Hindlimb muscle (tissue), 1 donor: ENCODE measurements at places on chromosomes 3 and 15. TPM values are rescaled to one million over a fixed set of nuclear protein-coding genes. Genes with fewer than 3 reads are reported as not detected.

DNA sequence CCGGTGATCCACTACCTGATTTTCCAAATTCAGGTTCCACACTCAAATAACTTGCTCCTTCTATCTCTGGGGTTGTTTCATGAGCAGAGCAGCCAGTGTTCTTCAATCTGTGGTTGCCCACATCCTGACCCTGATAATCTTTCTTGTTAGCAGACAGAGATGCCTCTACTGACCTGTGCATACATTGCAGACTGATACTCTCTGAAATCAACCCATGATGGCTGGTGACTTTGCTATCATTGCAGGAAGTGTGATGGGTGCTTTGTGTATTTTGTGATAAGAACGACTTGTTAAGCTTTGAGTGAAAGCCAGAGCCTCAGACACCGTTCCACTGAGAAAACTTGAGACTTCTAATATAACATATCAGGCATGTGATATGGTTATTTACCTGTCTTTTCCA lies 39.9 kb downstream of the GATM start:
- DNase-seq, result no peak

DNA sequence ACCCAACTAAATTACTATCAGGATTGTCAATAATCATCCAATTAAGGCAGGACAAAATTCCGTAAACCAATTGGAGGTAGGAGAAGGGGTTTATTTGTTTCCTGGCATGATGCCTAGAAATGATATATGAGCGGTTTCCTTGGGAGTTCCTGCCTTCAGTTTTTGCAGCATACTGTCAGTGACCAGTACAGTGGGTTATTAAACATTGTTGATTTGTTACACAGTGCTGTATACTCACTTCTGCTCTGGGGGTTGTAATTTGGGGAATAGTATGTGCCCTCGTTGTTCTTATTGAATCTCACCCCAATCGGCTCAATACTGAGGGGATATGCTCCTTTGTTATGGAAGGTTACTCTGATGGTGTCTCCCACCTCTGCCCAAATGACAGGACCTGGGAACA lies 22.2 kb downstream of the CP start:
- no peak for DNase-seq

- no peak for DNase-seq
Measured at GRCh38 chr15:75008629-75009326, 13.4 kb downstream of the SCAMP5 start.

DNA sequence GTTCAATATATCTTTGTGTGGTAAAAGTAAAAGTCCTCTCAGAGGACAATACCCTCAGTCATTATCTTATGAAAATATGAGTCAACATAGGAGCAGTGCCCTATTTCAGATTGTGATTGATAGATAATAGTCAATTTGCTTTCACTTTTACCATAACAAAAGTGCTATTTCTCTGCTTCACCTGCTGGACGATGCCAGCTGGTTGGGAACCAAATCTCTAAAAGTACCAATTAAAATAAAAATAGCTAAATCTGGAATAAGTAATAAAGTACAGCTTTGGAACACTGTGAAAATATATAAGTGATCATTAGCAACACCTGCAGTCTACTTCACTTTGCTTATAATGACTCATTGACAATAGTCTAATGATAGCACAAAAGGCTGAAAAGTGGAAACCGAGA lies 390.3 kb upstream of the AGTR1 start:
- DNase-seq, result no peak

Gene SLCO2A1
- polyA plus RNA-seq, result 1.4 TPM

Gene FHIT
- 5.5 TPM for polyA plus RNA-seq
